Amygdala (tissue), 56 donors: ENCODE measurements at places on chromosomes 5 and 9.

- no peak for DNase-seq
Observed at GRCh38 chr9:135065151-135065550, 22.3 kb upstream of the OLFM1 start.

DNA sequence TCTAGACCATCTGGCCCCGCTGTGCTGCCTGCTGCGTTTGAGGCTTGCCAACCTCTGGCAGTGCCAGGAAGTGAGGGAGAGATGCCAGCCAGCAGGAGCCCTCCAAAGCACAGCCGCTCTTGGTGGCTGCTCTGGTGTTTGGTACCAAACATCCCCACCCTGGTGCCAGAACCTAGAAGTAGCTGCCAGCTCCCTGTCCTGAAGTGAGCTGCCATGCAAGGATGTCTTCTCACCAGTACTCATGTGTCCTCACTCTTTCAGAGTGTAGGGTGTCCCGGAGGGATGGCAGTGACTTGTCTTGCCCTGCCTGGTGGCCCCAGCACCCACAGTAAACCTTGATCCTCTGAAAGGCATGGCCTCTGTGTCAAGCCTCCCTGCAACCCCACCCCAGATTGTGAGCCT, 43.4 kb downstream of the AMBP start:
- DNase-seq: no peak

DNA sequence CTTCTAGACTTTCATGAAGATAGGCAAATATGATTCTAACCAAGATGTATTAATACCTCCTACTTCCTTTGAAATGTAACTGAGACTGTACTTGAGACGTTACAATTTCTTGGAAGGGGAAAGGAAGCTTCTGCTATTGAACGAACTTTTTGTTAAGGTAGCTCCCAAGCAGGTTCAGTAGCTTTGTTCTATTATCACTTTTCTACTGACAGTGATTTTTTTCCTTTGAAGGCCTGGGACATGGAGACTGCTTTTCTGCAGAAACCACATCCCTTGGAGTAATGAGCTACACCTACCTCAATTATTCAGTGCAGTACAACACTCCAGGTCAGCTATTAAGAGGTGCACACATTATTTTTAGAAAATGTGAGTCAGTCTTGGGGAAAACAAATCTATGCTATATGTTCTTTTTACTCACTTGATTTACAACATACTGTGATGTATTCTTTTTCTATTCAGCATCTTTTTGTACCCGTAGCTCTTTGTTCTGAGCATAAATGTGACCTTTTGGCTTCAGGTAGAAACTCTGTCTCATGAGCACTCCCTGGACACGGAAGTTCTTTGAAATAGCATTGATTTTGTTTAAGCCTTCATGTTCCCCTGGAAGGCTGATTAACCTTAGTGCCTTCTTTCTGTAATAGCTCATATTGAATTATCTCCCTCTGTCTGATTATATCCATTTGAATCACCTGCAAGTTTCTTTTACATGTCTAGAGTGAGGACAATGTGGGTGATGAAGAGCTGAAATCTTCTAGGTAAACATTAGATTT, 56.5 kb upstream of the CDKN2B start:
- DNase-seq: no peak

DNA sequence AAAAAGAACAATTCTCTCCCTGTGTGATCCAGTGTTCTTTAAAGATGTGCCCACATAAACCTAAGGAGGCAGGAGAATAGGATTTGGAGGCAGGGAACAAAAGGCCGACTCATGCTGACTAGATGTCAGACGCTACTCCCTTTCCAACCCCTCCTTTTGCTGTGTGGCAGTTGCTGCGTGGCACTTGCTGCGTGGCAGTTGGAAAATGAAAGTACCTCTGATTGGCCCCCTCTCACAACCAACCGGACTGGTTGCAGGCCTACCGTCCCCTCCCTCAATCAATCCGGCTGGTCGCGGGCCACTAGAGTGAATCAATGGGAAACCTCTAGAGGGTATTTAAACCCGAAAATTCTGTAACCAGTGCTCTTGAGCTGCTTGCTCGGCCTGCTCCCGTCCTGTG, 551.0 kb downstream of the KIF4B start:
- no peak for DNase-seq

DNA sequence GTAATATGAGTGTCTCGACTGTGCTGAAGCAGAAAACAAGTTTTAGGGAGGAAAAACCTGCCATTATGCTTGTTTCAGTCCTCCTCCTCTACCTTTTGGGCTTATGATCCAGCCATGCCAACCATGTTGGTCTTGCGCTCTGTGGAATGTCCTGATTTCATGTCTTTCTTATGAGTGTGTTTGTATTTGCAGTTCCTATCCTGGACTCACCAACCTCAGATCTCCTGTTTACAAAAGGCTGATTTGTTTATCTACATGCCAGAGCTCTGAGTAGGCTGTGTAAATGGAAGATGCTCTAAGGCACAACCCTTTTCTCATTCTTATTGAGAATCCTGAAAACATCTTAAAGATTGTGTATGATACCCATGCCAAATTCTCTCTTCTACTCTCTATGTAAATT, 138.6 kb downstream of the ARHGEF28 start:
- DNase-seq: no peak

- no peak for DNase-seq
Observed at GRCh38 chr5:146072595-146072994, 32.8 kb downstream of the PLAC8L1 start.

DNA sequence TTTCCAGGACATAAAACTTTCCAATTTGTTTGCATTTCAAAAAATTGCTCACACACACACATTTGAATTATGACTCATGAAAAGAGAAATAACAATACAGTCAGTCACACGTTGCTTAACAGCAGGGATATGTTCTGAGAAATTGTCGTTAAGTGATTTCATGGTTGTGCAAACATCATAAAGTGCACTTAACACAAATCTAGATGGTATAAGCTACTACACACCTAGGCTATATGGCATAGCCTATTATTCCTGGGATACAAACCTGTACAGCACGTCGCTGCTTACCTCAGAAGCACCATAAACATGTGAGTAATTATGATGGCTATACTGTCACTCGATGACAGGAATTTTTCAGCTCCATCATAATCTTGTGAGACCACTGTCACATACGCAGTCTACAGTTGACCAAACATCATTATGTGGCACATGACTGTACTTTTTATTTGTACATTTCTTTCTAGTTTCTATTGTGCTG, 378.2 kb downstream of the ACTL7B start:
- DNase-seq: no peak

DNA sequence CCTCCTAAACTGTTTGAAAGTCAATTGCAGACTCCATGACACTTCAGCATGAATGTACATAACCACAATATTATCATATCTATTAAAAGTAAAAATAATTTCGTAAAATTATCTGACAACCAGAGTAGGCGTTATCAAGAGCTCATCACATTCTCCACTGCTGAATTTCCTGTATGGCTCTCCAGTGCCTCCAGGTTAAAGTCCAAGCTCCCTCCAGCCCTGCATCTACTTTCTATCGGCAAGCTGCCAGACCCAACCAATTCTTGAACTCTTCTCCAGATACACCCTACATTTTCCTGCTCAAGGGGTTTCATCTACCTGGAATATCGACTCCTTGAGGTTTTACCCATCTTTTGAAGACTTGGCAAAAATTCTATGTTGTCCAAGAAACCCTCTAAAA, 74.5 kb upstream of the TBC1D2 start:
- no peak for DNase-seq

DNA sequence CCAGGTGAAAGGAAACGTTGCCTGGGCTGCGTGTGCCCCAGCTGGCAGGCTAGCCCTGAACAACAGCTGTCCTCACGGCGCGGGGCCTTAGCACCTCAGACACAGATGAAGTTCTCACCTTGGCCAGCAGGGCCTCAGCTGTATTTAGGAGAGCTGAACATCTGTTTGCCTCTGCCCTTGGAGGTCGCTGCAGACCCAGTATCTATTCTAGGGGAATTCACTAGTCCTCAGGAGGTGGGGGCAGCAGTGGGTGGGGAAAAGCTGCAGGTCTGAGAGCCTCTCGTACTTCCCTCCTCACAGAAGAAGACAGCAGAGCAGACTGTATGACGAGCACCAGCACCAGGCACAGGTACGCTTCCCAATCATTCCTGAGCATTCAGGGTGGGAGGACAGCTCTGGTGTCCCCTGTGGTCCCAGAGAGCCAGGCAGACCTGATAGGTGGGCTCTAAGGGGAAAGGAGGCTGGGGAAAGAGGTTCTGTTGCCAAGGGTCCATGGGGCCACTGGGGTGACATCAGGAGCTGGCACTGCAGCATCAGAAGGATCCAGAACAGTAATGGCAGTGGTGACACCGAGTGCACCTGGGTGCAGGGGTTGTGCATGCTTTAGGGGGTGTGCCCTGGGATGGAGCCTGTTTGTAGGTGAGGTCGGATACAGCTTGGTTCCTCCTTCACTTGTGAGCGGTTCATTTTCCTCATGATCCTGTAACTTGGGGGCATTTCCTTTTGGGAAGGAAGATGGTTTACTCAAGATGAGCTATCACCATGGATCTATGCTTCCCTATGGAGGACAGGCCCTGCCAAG, 13.8 kb downstream of the CD74 start:
- DNase-seq: no peak

- DNase-seq: no peak
Observed at GRCh38 chr5:133523961-133524586, 88.3 kb downstream of the FSTL4 start.

DNA sequence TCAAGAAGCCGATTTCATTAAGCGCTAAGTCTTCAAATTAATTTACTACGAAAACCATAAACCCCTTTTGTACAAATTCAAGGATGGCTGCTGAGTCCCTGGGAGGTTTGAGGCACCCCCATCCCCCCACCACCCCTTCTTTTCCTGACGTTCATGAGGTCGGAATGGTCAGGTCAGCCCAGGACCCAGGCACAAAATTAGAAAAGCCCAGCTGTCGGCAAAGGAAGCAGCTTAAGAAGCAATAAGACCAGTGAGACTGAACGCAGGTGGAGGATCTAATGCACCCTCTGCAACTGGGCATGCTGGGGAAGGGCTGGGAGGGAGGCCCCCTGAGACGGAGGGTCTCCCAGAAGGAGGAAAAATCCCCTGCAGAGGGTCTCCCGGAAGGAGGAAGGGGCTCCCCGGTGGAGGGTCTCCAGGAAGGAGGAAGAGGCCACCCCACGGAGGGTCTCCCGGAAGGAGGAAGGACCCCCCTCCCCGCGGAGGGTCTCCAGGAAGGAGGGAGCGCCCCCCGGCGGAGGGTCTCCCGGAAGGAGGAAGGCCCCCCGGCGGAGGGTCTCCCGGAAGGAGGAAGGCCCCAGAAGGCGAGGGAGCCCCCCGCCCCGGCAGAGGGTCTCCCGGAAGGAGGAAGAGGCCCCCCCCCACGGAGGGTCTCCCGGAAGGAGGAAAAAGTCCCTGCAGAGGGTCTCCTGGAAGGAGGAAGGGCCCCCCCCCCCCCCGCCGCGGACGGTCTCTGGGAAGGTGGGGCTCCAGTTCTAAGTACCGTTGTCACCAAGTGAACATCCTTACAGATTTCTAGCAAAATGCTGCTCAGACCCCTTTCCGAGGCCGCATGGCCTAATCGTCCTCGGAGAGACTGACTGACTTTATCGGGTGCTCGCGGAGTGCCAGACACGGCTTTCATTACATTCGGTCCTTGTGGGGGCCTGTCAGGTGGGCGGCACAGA, 74.4 kb upstream of the FCN1 start:
- no peak for DNase-seq

- DNase-seq: no peak
Observed at GRCh38 chr5:125695996-125696655, 727.1 kb upstream of the GRAMD2B start.

DNA sequence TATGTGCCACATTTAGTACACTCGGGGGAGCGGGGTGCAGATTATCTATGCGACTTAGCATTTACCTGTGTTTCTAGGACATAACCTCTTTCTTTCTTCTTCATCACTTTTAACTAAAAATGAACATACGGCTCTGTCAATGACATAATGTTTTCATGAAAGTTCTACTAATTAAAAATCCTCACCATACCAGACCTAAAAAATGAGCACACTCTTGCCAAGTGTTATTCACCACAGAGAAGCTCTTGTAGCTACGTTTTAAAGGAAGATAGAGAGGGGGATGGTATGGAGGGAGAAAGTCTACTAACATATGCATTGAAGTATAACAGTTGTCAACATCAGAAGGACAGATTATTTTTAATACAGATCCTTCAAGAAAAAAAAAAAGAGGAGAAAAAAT, 1.6 kb downstream of the CDH10 start:
- no peak for DNase-seq

GRCh38 chr5:138491284-138491648, 26.0 kb downstream of the EGR1 start:
- DNase-seq: no peak

DNA sequence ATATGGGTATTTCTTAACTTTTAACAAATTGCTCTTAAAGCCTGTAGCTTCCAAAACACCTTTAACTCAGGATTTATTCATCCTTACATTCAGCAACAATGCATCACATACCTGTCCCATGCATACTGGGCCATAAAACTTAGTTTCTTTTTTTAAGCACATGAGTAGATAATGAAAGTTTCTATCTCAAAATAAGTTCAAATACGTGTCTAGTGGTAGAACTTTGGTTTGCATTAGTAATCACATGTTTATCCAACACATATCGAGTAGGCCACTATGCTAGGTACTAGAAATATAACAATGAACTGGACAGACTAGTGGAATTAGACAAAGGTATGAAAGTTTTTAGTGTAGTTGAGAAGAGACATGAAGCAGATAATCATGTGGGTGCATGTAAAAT, 99.6 kb downstream of the DOCK2 start:
- no peak for DNase-seq

- no peak for DNase-seq
Observed at GRCh38 chr5:63963080-63963735, 963 bp upstream of the HTR1A start.

DNA sequence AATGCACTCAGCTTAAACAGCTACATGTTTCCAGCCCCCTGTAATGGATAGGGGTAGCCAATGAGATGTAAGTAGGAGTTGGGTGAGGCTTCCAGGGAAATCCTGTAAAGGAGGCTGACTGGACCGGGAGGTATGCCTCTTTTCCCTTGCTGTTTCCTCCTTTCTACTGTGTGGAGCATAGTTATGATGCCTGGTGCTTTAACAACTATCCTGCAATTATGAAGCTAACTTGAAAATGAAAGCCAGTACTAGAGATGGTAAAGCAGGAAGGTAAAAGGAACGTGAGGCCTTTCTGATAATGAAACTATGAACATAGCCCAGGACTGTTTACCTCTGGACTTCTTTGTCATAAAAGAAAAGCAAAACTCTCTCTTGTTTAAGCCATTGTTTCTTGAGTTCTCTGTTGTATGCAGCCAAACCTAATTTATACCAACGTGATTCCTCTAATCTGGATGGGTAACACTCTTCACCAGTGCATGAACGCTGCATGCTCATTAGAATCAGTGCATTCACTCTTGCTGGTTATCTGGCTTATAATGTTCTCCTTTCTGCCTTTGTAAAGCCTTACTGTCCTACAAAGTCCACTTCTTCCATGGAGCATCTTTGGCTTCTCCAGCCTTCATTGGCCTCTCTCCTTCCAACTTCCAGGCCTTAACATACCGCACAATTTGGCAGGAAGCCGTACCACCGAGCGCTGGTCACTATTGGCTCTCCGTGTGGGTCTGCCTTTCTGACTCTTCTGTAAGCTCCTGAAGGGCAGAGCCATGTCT, 8.3 kb upstream of the ARHGEF28 start:
- DNase-seq: no peak

GRCh38 chr5:35483780-35484179, 133.9 kb upstream of the SPEF2 start:
- DNase-seq: no peak

GRCh38 chr5:80653502-80653901, 950 bp upstream of the MSH3 start:
- DNase-seq: no peak

- no peak for DNase-seq
Observed at GRCh38 chr9:4992872-4993271, 7.8 kb downstream of the JAK2 start.
